Fibroblast of the conjunctiva (primary cell): ENCODE measurements at places on chromosomes 1 and 21.

DNA sequence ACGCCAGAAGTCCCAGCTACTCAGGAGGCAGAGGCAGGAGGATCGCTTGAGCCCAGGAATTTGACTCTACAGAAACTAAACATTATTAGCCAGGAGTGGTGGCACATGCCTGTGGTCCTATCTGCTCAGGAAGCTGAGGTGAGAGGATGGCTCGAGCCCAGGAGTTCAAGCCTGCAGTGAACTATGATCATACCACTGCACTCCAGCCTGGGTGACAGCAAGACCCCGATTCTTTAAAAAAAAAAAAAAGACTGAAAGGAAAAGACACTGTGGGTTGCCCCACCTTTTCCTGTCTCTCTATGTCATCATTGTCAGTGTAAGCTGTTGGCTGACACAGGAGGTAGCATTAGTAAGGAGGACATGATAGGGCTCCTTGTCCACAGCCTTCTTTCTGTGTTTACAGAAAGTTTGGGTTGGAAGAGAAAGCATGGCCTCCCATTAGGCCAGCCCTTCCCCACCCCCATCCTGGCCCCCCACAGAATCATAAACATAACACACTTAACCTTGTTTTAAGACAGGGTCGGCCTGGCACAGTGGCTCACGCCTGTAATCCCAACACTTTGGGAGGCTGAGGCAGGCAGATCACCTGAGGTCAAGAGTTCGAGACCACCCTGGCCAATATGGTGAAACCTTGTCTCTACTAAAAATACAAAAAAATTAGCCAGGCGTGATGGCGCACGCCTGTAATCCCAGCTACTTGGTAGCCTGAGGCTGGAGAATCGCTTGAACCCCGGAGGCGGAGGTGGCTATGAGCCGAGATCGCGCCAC is 20.6 kb upstream of the RCAN3 start:
- DNase-seq, result no peak

- DNase-seq, result no peak
Observed at GRCh38 chr1:177067752-177068410, 96.6 kb downstream of the ASTN1 start.

DNA sequence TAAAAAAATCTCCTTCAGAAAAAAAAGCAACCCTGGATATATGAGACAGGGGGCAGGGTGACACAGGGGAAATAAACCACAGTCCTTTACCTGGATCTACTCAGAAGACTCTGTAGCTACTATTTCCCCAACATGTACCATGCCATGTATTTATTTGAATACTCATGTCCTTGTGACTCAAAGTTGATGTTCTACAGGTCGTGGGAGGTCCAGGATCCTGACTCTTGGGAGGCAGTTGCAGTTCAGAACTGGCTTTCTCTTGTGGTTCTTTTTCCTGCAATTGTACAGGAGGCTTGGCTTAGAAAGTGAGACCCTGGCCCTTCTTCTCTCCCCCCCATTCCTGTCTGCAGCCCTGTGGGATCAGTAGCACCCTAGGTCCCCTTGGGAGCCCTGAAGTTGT is 5.8 kb upstream of the IL24 start:
- DNase-seq, result no peak

GRCh38 chr1:154429118-154429517 is 24.0 kb downstream of the IL6R start:
- DNase-seq, result no peak

- no peak for DNase-seq
Observed at GRCh38 chr1:167671727-167672511, 41.9 kb downstream of the RCSD1 start.

DNA sequence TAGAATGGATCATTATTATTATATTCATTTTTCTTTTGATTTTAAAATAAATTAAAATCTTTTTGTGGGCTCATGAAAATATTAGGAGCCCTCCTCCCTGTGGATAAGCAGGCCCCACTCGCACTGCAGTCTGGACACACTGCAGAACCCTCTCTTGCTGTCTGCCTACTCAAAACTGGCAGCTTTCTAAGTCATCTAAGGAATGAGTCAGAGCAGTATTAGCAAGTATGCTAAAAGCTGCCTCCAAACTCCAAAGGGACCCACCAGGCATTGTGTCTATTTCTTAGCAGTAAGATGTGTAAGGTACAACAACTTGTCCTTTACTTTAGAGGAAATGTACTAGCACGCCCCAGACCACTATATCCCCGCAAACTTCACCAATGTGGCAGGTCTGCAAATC is 108.8 kb downstream of the SYF2 start:
- DNase-seq, result no peak

GRCh38 chr1:192980856-192981255 is 78.3 kb downstream of the UCHL5 start:
- no peak for DNase-seq
